NCI-H1694 (cell line): ENCODE measurements at places on chromosomes 6 and 20.

- no peak for DNase-seq
Measured at GRCh38 chr6:56435754-56436153, 188.4 kb upstream of the COL21A1 start.

GRCh38 chr6:90131125-90131524 is 165.5 kb downstream of the BACH2 start:
- no peak for DNase-seq

DNA sequence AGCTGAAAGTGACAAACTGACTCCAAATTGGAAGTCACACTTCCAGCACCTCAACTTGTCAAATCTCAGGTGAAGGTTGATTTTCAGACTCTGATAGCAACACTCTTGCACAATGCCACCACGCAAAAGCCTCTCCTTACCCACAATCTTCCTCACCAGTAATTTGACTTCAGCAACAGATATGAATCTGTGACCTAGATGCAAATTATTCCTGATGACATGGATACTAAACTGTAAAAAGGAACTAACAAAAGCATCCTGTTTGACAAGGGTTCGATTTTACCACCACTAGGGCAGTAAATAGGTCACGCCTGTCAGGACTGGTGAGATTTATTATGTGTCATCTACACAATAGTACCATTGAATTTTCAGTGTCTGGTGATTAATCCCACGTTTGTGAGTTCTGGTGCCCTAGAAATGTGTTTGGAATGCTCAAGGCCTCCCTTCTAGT is 134.4 kb upstream of the COL21A1 start:
- DNase-seq = no peak

DNA sequence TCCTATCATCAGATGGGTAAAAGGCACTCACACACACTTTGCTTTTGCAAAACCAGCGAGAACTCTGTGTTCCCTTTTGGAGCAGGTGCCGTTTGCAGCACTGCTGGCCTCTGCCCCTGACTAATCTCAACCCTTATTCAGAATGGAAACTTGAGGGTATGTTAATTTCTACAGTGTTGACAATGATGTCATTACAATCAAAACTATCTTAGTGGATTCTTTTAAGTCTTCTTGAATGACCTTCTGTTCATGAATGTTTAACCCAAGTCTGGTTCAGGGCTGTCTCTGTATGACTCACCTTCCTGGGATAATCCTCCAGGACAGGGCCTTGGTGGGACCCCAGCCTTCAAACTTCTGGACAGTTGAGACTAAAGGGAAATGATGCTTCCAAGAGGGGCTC is 197.9 kb downstream of the CDH4 start:
- DNase-seq = no peak

DNA sequence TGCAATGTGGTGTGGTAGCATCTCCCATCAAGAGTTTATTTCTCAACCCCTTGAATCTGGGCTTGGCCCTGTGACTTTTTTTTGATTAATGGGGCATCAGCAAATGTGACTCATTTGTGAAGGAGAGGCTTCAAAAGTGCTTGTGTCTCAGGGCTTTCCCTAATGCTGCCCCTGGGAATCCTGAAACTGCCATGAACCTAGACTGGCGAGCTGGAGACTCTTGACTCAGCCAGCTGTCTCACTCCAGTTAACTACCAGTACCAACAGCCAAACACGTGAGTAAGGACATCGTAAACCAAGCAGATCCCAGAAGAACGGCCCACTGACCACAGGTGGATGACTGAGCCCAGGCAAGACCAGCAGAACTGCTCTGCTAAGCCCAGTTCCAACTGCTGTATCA is 72.8 kb upstream of the ADTRP start:
- no peak for DNase-seq

- DNase-seq = no peak
Measured at GRCh38 chr20:12321736-12322135, 404.0 kb downstream of the BTBD3 start.

DNA sequence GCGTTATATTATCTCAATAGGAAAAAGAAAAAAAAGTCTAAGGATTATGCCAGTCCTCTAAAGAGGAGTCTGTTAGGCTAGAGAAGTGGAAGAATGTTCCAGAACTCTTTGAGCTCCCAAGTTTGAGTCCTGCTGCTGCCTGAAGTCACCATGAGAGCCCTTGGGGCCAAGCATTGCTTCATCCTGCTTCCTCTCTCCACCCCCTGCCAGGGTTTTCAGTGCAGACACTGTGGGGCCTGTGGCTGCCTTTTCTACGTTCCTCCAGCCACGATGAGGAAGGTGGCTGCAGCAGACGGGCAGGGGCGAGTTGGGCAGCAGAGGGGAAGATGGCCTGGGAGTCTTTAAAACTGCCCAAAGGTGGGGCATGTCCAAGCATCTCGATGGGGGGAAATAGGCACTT is 214.4 kb upstream of the KCNG1 start:
- DNase-seq = no peak

DNA sequence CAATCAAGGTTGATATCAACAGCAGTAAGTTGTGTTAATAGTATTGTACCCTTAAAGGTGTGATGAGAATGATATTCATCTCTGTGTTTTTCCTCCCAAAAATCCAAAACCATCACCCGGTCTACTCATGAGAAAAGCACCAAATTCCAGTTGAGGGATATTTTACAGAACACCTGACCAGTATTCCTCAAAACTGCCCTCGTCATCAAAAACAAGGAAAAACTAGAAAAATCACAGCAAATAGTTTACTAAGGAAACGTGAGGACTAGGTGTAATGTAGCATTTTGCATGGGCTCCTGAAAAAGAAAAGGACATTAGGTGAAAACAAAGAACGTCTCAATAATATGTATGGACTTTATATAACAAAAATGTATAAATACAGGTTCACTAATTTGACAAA is 394.4 kb upstream of the NRSN1 start:
- no peak for DNase-seq

- DNase-seq = peak; percentile 14
Measured at GRCh38 chr20:137668-138490, 4.5 kb upstream of the DEFB126 start.

DNA sequence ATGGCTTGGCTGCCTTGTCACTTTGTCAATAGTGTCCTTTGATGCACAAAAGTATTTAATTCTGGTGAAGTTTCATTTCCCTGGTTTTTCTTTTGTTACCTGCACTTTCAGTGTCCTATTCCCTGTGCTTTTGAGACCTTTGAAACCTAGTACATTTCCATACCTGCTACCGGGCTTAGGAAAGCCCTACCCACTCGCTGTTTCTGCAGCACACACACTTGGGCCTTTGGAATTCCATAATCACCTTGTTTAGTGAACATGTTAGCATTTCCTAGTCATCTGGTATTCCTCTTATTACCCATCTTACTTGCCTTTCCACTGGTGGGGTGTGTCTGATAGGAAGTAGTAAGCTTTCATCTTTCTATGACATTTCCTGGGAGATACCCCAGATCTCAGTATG is 19.3 kb upstream of the SYNDIG1 start:
- DNase-seq = no peak

DNA sequence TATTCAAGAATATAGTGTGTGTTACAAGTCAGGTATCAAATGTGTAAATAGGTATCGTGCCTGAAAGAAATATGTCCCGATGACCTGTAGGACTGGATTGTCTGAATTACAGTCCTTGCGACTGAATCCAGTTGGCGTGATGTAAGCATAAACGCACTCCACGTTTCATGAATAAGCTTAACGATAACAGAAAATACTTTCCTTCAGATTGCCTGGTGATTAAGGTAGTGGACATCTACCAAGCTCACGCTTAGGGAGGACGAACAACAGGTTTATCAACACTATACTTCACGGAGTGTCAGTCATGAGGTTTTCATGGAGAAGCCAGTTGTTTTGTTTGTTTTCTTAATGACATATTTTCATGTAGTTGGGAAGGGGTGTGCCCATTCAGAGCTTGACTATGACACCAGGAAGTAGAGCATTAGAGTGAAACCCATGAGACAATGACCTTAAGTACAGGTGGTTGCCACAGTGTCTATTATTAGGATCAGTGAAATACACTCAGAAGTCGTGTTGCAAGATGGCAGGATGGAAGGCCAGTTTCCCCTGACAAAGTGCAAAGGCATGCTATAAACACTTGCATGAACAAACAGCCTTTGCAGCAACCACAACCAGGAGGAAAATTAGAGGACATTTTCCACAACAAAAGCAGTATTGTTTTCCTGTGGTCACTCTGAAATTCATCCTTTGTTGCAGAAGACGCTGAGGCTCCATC is 305.8 kb upstream of the PRDM1 start:
- DNase-seq = no peak

DNA sequence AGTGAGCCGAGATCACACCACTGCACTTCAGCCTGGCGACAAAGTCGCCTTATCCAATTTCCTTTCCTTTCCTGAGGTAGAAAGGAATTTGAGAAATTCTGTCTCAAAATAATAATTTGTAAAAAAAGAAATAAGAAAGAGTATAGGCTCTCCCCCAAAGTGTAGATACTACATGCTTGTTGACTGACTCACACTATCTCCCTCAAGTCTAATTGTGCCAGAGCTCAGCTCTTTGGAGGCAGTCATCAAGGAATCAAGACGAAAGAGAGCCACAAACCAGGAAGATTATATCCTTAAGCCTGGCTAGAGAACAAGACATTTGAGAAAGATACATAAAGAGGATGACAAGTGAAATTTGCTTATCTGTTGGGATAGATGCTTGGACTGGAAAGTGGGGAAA is 3.7 kb upstream of the FKBPL start:
- no peak for DNase-seq

DNA sequence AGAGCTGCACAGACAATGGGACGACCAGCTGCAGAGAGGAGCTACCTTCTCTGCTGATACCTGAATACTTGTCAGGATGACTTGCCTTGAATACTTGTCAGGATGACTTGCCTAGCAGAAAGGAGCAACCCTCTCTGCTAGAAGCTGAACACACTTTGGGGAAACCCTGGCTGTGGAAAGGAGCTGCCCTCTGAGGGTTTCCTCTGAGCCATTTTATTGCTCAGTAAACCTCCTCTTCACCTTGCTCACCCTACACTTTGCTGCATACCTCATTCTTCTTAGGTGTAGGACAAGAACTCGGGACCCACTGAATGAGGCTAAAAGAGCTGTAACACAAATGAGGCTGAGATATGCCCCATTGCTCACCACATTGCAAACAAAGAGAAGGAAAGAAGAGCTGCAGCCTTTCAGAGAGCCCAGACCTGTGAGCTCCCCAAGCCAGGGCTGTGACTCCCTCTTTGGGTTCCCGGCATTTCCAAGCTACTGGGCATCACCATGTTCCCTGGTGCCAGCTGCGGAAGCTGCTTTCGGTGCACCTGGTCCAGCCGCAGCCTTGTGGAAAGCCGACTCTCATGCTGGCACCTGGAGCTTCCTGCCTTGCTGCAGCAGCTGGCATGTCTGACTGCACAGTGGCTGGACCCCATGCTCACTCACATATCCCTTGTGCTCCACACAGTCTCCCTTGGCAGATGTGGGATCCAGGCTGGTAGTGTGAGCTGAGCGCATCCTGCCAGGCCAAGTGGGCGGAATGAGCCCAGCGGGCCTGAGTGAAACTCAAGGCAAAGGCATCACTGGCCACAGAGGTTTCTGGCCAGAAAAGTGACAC is 106.7 kb upstream of the AHI1 start:
- no peak for DNase-seq

- DNase-seq = no peak
Measured at GRCh38 chr6:150030611-150031010, 5.3 kb upstream of the RAET1L start.

DNA sequence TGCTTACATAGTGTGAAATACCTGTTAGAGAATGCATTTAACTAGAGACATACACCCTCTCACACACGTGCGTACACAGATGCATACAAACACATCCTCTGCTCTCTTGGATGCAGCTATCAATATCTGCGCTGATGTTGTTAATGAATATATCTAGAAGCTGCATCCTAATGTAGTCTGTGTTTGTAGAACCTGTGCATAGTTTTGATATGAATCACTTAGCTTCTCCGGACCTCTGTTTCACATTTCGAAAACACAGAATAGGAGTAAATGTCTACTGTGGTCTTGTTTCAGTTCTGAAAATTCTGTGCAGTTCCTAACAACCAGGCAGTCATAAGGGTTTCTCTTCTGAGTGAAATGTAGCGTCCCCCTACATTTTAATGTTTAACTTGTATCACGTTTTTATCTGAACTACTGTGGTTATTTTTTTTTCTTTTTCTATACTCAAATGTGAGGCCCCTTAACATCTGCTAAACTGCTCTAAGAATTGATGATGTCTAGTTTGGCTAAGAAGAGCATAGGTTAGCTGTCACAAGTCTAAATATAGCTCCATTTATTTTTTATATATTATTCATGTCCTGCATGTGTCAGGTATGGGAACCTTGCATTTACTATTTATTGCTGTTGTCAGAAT is 254.5 kb downstream of the TMEM242 start:
- DNase-seq = no peak

- no peak for DNase-seq
Measured at GRCh38 chr20:22389836-22390542, 194.4 kb downstream of the FOXA2 start.

GRCh38 chr6:168097621-168098430 is 18.8 kb upstream of the FRMD1 start:
- no peak for DNase-seq

DNA sequence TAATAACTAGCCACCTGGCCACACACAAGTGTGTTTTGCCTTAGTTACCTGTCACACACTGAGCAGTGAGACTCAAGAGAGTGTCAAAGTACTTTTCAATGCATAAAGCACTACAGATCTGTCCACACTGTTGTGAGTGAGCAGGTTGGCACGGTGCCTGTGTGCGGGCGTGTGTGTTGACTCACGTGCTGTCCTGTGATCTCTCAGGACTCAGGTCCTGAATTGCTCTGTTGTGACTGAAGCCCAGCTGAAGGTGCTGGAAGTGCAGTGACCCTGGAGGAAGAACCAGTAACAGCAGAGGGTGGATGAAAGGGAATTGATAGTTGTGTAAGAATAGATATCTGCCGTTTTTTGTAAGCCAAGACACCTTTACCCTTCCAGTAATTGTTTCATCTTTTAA is 18.3 kb downstream of the SLC16A10 start:
- no peak for DNase-seq

DNA sequence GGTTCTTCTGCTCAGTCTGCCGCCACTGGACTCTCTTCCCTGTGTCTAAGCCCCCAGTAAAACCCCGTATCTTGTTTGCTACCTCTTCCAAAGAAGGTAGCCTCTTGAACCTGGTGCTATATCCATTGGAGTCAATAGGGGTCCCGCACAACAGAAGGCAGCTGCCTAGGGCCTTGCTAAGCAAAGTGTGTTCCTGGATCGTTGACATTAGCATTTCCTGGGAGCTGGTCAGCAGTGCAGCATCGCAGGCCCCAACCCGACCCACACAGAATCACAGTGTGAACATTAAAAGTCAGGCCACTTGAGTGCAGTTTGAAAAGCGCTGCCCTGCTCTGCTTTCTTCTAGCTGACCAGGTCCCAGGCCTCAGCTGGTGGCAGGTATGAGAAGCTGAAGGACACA is 2.9 kb downstream of the ADA start:
- no peak for DNase-seq

GRCh38 chr6:122620902-122621301 is 10.7 kb downstream of the PKIB start:
- DNase-seq = no peak

GRCh38 chr6:159988983-159989454 is 20.1 kb downstream of the IGF2R start:
- DNase-seq = no peak

DNA sequence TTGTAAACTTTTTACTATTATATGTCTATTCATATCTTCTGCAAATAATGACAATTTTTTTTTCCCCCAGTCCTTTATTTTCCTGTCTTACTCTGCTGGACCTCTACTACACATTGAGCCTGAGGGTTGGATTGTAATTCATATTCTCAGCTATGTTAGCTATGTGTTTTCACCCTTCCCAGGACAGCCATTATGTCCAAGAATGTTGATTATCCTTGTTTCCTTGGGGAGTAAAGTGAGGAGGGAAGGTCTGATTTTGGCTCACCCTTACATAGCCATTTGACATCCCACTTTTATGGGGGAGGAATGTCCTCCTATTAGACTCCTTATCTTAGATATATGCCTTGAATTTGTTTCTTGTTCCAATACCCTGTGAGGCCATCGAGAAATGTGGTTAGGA is 17.6 kb upstream of the TBC1D32 start:
- no peak for DNase-seq
